ENCODE measurements at places on chromosomes 6 and 20. TPM values are rescaled to one million over a fixed set of nuclear protein-coding genes. Genes with fewer than 3 reads are reported as not detected.
A peak's percentile ranks its signal among the peaks of the same experiment; 100 is the strongest.

DNA sequence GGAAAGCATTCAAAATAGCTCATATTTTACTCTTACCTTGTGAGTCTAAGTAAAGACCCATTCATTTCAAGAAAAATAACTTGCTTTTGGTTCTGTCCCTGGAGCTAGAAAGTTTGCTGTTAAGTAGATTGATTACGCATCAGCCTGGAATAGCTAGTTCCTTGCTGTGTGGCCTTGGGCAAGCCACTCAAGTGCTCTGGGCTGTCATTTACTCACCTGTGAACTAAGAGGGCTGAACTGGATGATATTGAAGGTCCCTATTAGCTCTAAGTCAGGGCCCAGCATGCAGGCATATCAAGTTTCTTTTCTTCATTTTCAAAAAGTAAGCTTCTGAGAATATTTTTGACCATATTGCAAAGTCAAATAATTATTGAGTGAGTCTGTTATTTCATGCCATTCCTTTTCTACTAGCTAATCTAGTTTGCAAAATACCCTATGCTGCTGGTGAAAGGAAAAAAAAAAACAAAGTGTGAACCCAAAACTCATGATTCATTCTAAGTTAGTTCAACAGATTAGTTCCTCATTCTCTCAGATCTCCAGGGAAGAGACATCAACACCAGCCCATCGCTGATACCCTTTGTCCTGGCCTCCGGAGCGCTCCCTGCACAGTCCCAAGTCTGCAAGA lies 106.5 kb upstream of the GMDS start:
- H3K27me3 ChIP-seq = no peaks in the 10 kb centered on the region
- H3K4me1 ChIP-seq = no peaks in the 10 kb centered on the region
- no peaks in the 10 kb centered on the region for H3K36me3 ChIP-seq

DNA sequence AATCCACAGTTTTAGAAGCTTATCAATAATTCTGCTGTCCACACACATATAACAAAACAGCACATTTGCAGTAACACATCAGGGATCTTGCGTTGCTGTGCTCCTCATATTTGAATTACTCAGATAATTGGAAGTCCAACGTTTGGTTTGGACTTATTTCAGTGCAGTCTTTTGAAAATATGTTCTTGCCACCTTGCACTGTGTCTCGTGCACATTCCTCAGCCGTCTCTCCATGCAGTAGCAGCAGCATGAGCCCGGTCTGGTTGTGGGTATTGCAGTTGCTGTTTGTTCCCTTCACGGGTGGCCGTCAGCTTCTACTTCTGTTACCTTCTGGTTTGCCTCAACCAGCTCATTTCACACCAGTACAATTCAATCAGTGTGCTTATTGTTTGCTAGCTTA lies 215.5 kb downstream of the SLC24A3 start:
- H3K36me3 ChIP-seq = no peaks in the 10 kb centered on the region
- peak; percentile 20 for DNase-seq
- peaks cover 4% of the 10 kb centered on the region for H3K4me1 ChIP-seq

- peak overlapping the region; percentile 80 for H3K27ac ChIP-seq
- H3K4me1 ChIP-seq = peaks cover 32% of the 10 kb centered on the region
- no peaks in the 10 kb centered on the region for H3K36me3 ChIP-seq
These were observed 634 bp downstream of the HSF2 start for GRCh38 chr6:122400121-122400450.

ELOVL2 gene
- 0.25 TPM for total RNA-seq

GRCh38 chr6:158072083-158072721 lies 90.5 kb downstream of the SYNJ2 start:
- peak overlapping the region; percentile 59 for H3K27ac ChIP-seq
- no peak for DNase-seq
- H3K4me1 ChIP-seq = peaks cover 14% of the 10 kb centered on the region
- no peaks in the 10 kb centered on the region for H3K27me3 ChIP-seq
- no peaks in the 10 kb centered on the region for H3K36me3 ChIP-seq

GRCh38 chr20:50101887-50102286 lies 11.1 kb downstream of the UBE2V1 start:
- no peaks in the 10 kb centered on the region for H3K27me3 ChIP-seq
- no peak overlapping the region for H3K4me3 ChIP-seq

GRCh38 chr20:46948081-46948480 lies 53.4 kb downstream of the EYA2 start:
- H3K4me3 ChIP-seq = no peak overlapping the region
- no peak for DNase-seq
- no peaks in the 10 kb centered on the region for H3K27me3 ChIP-seq
- H3K4me1 ChIP-seq = peaks cover 15% of the 10 kb centered on the region
- no peaks in the 10 kb centered on the region for H3K36me3 ChIP-seq

GRCh38 chr20:57388953-57389694 lies 2.1 kb upstream of the RBM38 start:
- H3K4me3 ChIP-seq = peak overlapping the region; percentile 40
- no peak for DNase-seq
- H3K27me3 ChIP-seq = no peaks in the 10 kb centered on the region
- H3K27ac ChIP-seq = peak overlapping the region; percentile 76
- peaks cover 38% of the 10 kb centered on the region for H3K4me1 ChIP-seq

GRCh38 chr6:154615483-154616025 lies 105.1 kb upstream of the CNKSR3 start:
- H3K36me3 ChIP-seq = no peaks in the 10 kb centered on the region
- no peaks in the 10 kb centered on the region for H3K4me1 ChIP-seq
- H3K27ac ChIP-seq = no peak overlapping the region

DNA sequence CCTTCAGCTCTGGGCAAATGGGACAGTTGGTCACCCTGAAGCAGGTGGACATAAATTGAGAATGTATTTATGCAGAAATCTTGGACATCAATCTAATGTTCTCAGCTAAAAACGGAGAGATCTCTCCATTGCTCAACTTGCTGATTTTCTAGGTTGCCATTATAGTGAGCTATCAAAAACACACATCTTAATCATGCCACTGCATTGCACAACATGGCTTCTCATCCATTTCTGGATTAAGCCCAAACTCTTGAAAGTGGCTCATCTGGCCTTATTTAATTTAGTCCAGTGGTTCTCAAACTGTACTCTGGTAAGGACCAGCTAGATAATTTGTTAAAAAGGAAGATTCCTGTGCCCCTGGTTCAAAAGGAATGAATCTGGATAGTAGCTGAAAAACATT lies 324.9 kb upstream of the CITED2 start:
- no peak overlapping the region for H3K4me3 ChIP-seq
- no peaks in the 10 kb centered on the region for H3K27me3 ChIP-seq

ANKRD6 gene
- total RNA-seq = 13.3 TPM

DNA sequence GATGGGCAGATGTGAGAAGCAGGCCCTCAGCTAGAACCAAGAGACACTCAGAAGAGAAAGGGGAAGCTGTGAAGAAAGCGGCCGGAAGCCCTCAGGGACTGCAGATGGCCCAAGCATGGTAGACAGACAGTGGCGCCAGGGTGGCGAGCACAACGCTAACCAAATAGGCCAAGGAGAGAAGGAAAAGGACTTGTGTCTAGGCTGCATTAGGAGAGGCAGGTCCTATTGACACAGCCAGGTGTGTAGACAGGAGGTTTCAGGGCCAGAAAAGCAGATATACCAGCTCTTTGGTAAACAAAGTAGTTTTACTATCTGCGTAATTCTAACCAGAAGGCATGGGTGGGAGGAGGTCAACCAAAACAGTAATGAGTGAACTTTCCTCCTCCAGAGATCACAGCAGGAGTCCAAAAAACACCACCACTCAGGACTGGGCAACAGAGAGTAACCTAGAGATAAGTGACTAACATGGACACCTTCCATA lies 15.8 kb upstream of the MAP7 start:
- peaks cover 13% of the 10 kb centered on the region for H3K36me3 ChIP-seq
- H3K4me1 ChIP-seq = no peaks in the 10 kb centered on the region
- H3K27me3 ChIP-seq = no peaks in the 10 kb centered on the region
- H3K27ac ChIP-seq = no peak overlapping the region

- H3K27ac ChIP-seq = no peak overlapping the region
- DNase-seq = no peak
- no peaks in the 10 kb centered on the region for H3K4me1 ChIP-seq
- H3K36me3 ChIP-seq = no peaks in the 10 kb centered on the region
- no peaks in the 10 kb centered on the region for H3K27me3 ChIP-seq
These were observed 69.8 kb downstream of the CDC40 start for GRCh38 chr6:110250058-110250457.

- no peak for DNase-seq
- no peaks in the 10 kb centered on the region for H3K36me3 ChIP-seq
- peak overlapping the region; percentile 64 for H3K27ac ChIP-seq
These were observed 259.2 kb downstream of the ADGB start for GRCh38 chr6:146857980-146858347.

HTR1E gene
- not detected for total RNA-seq

DNA sequence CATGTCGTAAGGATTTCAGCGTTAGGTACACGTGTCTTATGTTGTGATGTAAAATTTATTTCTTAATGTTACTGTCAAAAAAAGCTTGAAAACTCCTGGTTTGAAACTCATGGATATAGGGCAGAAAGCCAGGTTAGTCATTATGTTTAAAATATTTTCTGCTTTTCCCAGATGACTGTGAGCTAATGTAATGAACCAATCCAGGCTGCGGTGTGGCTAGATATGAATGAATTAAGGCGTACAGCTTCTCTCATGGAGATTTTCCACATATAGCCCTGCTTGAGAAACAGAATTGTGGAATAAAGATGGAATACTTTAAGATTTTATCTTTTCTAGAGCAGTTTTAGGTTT lies 80.3 kb upstream of the STMND1 start:
- H3K4me1 ChIP-seq = no peaks in the 10 kb centered on the region
- H3K27ac ChIP-seq = no peak overlapping the region
- no peaks in the 10 kb centered on the region for H3K36me3 ChIP-seq
- no peak overlapping the region for H3K4me3 ChIP-seq
- H3K27me3 ChIP-seq = no peaks in the 10 kb centered on the region

Data from vagina (tissue), 2 donors.